ENCODE measurements at places on chromosomes 6 and 20.

- DNase-seq: no peak
Observed at GRCh38 chr6:16694781-16695578, 66.3 kb downstream of the ATXN1 start.

DNA sequence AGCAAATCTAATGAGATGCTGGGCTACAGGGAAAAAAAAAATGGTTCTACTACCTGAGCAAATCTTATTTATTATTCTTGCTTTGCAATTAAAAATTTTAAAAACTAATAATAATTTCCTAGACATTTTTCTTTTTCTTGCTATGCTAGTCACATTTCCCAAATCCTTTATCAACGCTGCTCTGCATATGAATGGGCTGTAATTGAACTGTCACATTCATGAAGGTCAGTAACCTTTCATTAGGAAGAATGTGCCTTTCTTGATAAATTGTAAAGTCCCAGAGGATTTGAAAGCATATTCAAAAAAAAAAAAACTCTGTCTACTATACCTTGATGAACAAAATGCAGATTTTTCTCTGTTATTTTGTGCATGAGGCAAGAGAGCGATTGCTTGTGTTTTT is 538.7 kb upstream of the ID4 start:
- no peak for DNase-seq

- DNase-seq: no peak
Observed at GRCh38 chr6:31799781-31800180, 4.2 kb upstream of the VARS1 start.

DNA sequence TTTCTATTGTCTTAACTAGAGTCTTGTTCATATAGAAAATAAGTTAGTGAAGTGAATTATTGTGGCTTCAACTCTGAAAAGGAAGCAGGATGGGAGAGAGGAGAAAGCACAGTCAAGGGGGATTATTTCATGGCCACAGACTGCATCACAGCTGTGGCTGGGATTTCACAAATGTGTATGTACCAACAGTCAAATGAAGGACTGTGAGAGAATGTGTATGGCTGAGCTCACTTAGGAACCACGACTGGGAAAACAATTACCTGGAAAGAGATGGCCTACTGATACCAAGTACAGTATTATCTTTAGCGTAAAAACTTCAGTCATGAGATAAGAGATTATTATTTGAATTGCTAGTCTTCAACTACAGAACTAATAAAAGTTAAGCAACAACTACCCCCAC is 54.9 kb downstream of the SESN1 start:
- DNase-seq: no peak

DNA sequence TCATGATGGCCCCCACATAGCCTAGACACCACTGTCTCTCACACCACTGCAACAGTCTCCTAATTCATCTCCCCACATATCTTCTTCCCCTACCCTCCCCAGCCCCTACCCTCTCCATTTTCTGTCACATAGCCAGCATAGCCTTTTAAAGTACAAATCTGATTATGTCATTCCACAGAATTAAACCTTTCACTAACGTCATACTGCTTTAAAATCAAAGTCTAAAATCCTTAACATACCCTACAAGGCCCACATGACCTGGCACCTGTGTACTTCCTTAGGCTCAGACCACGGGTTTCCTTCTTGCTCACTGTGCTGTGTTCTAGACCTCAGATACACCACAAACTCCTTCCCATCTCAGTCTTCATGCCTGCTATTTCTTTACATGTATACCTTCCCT is 5.9 kb downstream of the OSTM1 start:
- no peak for DNase-seq

GRCh38 chr6:111761783-111762312 is 111.4 kb downstream of the FYN start:
- no peak for DNase-seq

DNA sequence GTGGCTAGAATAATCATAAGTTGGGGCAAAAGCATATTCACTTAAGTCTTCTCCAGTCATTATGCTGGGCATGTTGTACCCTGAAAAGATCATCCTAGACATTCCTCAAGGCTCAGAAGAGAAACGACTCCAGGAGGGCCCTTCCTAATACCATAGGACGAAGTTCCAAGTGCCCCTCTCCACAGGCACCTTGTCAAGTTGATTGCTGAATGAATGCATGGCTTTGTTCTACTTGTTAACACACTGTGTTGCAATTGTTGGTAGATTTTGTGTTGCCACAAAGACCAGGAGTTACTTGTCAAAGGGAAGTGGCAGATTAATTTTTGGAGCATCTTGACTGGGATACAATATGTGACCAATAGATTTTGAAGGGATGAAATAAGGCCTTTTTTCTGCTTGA is 194.3 kb upstream of the SMLR1 start:
- DNase-seq: no peak

GRCh38 chr6:148138573-148138972 is 204.1 kb upstream of the SASH1 start:
- no peak for DNase-seq

GRCh38 chr6:107692351-107692750 is 131.8 kb downstream of the SCML4 start:
- DNase-seq: peak; percentile 83

DNA sequence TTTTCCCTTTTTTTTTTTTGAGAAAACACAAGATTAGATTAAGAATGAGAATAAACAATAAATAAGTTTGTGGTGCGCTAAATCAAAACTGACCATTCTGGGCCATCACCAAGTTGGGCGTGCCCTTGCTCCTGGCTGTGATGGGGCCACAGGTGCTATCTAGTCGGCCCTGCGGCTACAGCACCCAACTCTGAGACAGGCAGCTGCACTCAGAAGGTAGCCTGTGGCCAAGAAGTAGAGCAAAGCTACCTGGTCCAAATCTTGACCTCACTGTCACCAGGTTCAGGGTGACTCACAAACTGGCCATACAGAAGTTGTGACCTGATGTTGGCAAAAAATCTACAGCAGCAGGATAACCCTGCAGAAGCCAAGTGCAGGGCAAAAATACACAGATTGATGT is 3.4 kb downstream of the TXNDC5 start:
- DNase-seq: no peak

DNA sequence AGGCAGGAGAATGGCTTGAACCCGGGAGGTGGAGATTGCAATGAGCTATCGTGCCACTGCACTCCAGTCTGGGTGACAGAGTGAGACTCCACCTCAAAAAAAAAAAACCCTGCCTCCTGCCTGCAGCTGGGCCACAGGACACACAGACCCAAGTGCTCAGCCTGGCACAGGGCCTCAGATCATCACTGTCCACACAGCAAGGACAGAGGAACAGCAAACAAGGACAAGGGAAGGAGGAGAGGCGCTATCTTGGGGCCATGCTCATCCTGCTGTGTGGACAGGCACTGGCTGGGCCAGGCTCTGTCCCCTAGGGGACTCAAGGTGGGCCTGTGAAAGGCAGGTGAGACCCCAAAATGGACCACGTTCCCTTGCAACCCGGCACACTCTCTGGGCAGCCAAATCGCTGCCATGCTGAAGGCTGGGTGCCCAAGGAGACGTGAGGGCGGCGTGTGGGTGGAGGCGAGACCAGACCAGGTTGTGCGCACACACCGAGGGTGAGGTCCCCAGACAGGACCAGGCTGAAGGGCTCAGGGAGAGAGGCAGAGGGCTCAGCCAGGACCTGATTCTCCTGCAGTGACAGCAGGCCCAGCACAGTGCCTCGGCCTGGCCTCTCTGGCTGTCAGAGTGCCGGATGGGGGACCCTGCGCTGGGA is 9.1 kb downstream of the UCKL1 start:
- no peak for DNase-seq

DNA sequence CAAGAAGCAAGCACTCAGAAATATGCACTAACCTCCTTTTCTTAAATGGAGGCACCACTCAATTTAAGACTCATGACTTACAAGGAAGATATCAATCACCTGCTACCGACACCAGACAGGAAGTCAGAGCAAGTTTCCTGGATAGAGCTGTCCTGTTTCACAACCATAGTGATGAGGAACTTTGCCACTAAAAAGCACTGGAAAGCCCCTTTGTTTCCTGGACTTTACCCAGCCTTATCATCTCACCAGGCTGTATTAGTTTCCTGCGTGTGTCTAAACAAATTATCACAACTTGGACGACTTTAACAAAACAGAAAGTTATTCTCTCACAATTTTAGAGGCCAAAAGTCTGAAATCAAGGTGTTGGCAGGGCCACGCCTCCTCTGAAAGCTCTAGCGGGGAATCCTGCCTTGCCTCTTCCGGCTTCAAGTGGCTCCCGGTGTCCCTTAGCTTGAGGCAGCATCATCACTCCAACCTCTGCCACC is 253.8 kb upstream of the STXBP5 start:
- DNase-seq: no peak

GRCh38 chr6:25670793-25671513 is 18.9 kb downstream of the SCGN start:
- DNase-seq: no peak

DNA sequence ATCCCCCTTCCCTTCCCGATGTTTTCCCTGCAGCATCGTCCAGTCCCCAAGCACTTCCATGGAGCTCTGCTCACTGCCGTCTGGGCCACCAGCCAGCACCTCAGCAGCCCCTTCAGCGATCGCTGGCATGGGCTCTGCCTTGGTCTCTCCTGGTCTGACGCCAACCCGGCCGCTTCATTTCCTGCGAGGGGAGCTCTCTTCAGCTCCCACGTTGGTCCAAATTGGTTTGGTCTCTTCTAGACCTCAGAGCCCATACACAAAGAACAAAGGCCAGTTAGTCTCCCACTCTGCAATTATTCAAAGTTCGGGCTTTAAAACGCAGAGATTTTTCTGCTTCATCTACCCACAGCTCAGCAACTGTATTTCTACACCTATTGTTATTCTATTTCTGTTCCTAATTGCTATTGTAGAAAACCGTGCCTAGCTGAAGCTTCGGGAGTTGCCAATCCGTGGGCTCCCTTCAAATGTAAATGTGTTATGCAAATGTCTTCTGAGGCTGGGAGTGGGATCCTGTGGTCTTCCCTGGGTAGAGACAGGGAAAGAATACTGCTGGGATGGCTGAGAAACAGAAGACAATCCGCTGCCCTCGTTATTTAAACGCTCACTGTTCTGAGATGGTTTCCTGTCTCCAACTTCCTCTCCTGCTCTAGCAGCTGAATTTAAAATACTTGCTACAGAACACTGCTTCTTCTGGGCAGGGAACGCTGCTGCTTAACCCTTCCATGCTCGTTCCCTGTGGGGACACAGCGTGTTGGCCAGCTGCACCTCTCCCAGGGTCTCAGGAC is 154.2 kb upstream of the QKI start:
- DNase-seq: no peak

GRCh38 chr6:34011264-34011663 is 134.6 kb downstream of the GRM4 start:
- no peak for DNase-seq

GRCh38 chr6:76867182-76867581 is 596.1 kb downstream of the HTR1B start:
- no peak for DNase-seq

DNA sequence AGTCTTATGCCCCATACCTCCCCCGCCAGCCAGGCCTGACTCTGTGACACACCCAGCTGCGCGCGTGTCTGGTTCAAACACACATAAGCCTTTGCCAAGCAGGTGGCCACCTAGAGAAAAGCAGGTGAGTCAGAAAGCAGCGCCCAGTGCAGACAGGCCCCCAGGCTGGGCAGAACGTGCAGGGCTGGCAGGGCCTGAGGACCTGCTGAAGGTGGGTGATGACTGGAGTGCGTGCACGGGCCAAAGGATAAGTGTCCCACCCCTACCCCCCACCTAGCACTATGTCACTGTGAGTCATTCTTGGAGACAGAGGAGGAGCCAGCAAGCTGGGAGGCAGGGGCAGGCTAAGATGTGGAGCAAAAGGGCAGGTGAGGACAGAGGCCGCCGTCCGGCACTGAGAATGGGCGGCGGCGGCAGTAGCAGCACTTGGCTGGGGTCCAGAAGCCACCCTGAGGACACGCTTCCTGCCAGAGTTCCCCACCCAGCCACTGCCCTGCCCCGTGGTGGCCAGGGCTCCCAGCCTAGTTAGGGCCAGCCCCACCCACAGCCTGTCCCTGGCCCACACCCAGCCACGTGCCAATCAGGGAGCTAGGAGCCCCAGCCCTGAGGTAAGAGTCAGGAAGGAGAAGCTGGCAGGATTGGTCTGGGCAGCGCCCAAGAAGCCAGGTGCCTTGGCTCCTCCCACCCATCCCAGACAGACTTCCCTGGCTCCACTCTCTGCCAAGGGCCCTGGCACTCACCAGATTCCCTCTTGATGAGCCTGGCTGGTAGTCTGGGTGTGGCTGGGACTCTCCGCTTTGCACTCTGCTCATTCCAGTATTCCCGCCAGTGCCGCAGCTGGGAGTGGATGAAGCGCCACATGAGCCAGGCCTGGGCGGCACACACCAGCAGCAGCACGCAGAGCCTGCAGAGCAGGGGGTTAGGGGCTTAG is 72.7 kb downstream of the TRAM2 start:
- DNase-seq: peak; percentile 77

DNA sequence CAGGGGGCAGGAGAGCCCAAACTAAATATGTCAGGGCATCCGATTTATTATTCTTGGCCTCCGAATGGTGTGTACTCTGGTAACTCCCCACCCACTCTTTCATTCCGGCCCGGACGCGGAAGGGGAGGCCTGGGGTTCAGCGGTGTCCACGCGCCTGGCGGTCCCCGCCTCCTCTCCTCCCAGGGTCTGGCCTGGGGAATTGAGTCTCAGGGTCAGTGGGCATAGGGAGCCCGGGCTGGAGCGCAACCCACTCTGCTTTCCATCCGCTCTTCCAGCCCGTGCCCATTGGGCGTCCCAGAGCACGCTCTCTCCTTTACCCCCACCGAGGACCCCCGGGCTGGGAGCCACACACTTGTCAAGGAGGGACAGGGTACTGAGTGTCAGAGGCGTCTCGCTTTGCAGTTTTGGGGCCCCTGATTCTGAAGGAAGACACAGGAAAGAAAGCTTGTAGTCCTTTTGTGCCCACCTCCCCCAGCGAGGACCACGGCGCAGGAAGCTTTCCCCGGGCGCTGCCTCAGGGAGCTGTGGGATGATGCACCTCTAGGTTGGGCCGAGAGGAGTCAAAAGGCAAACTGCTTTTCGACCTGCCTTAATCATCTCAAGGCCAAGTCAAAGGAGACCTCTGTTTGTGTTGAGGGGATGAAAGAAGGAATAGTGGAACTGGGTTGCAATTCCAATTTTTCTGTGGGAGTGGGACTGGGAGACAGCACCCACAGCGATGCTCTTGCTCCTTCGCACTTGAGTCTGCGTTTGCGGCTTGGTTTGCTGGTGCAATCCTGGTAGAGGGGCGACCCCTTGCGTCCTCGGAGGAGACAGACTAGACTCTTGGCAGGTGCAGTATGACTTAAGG is 2.5 kb downstream of the RSPO3 start:
- DNase-seq: peak; percentile 73

DNA sequence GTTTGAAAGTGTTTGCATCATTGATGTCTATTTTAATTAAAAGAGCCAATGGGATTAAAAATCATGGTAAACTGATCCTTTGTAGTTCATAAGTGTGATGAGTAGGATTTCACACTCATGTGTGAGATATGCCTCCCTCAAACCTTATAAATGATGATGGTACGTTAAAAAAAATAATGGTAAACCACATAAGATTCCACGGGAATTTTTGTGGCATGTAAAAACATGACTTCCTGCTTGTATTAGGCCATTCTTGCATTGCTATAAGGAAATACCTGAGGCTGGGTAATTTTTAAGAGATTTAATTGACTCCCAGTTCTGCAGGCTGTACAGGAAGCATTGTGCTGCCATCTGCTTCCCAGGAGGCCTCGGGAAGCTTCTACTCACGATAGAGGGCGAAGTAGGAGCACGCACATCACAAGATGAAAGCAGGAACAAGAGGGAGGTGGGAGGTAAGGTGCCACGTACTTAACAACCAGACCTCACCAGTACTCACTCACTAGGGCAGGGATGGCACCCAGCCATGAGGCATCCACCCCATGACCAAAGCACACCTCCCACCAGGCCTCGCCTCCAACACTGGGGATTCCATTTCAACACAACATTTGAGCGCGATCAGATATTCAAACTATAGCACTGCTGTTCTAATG is 187.6 kb upstream of the QKI start:
- no peak for DNase-seq

All from fibroblast of gingiva (primary cell).